ENCODE measurements at places on chromosomes 7 and 10. TPM values are rescaled to one million over a fixed set of nuclear protein-coding genes. Genes with fewer than 3 reads are reported as not detected.

GRCh38 chr7:95632609-95633008 is 36.3 kb upstream of the PDK4 start:
- H3K27ac ChIP-seq, result no peak overlapping the region
- H3K36me3 ChIP-seq, result no peaks in the 10 kb centered on the region
- no peaks in the 10 kb centered on the region for H3K27me3 ChIP-seq
- DNase-seq, result no peak

Gene CALHM1
- total RNA-seq, result 0.61 TPM

DNA sequence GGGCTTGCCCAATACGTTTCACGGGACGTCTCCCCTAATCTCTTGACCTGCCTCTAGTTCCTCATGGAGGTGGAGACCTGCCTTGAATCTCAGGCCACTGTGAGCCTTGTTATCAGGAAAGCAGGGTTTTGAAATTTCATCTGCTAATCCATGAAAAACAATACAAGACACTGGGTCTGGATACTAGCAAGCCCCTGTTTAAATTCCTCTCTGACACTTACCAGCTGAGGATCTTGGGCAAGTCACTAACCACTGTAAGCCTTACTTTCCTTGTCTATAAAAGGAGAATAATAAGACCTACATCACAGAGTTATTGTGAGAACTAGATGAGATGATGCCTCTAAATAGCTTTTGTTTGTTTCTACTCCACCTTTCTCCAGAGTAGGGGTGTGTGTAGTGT is 303.6 kb downstream of the FGFR2 start:
- peaks cover 5% of the 10 kb centered on the region for H3K4me1 ChIP-seq
- DNase-seq, result no peak

- no peaks in the 10 kb centered on the region for H3K27me3 ChIP-seq
- no peak overlapping the region for H3K27ac ChIP-seq
- no peaks in the 10 kb centered on the region for H3K36me3 ChIP-seq
- DNase-seq, result no peak
Observed at GRCh38 chr7:38303866-38304265, 30.4 kb upstream of the TARP start.

- no peaks in the 10 kb centered on the region for H3K36me3 ChIP-seq
- DNase-seq, result no peak
- no peak overlapping the region for H3K4me3 ChIP-seq
- no peak overlapping the region for H3K27ac ChIP-seq
Observed at GRCh38 chr7:34107276-34107675, 201.9 kb downstream of the BMPER start.

- no peaks in the 10 kb centered on the region for H3K4me1 ChIP-seq
- no peak overlapping the region for H3K4me3 ChIP-seq
- DNase-seq, result peak; percentile 52
- H3K36me3 ChIP-seq, result no peaks in the 10 kb centered on the region
Observed at GRCh38 chr7:1422512-1423263, 36.6 kb downstream of the MICALL2 start.

DNA sequence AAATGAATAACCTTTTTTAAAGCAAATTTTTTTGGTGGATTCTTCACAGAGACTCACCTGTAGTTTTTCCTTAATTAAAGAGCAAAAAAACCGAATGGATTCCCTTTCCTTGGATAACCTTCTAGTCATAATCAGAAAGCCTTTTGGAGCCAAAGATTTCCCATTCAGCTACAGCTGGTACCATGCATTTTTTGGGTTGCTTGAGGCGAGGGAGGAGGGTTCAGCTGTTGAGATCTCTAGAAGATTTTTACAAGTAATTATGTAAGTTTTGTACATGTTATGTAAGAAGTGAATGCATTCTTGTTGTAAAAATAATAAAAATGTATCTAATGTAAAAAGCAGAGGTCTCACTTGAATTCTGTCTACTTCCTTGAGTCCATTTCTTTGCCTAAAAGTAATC is 463.2 kb downstream of the SORCS3 start:
- H3K4me3 ChIP-seq, result no peak overlapping the region
- DNase-seq, result no peak
- no peaks in the 10 kb centered on the region for H3K4me1 ChIP-seq
- no peaks in the 10 kb centered on the region for H3K27me3 ChIP-seq
- H3K36me3 ChIP-seq, result no peaks in the 10 kb centered on the region
- no peak overlapping the region for H3K27ac ChIP-seq

- no peaks in the 10 kb centered on the region for H3K27me3 ChIP-seq
- DNase-seq, result no peak
- H3K36me3 ChIP-seq, result no peaks in the 10 kb centered on the region
Observed at GRCh38 chr7:138705167-138705566, 4.0 kb upstream of the SVOPL start.

- DNase-seq, result no peak
- no peaks in the 10 kb centered on the region for H3K36me3 ChIP-seq
- H3K4me1 ChIP-seq, result peaks cover 4% of the 10 kb centered on the region
- no peak overlapping the region for H3K4me3 ChIP-seq
- no peak overlapping the region for H3K27ac ChIP-seq
- no peaks in the 10 kb centered on the region for H3K27me3 ChIP-seq
Observed at GRCh38 chr10:96325719-96326373, 21.6 kb downstream of the DNTT start.

DNA sequence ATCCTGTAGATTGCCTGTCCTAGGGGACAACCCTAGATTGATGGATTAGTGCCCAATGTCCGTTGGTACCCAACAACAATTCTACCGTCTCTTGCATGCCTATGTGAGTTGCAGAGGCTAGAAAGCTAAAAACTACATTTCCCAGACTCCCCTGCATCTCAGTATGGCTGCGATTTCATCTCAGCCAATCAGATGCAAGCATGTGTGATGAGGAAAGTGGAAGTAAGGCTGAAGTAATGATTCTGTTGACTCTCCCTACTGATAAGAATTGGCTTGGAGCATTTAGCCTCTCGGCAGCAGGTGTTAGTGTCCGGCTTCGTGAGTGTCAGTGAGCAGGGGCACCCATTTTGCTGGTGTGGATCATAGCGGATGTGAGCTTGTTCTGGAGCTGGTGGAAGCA is 171.9 kb downstream of the FGFR2 start:
- DNase-seq, result peak; percentile 77
- H3K4me3 ChIP-seq, result no peak overlapping the region
- H3K27ac ChIP-seq, result no peak overlapping the region

- H3K27ac ChIP-seq, result no peak overlapping the region
- H3K4me1 ChIP-seq, result no peaks in the 10 kb centered on the region
- H3K27me3 ChIP-seq, result no peaks in the 10 kb centered on the region
- no peak overlapping the region for H3K4me3 ChIP-seq
- H3K36me3 ChIP-seq, result no peaks in the 10 kb centered on the region
Observed at GRCh38 chr10:37710831-37711616, 146.4 kb downstream of the ZNF248 start.

Gene MARVELD1
- not detected for total RNA-seq

- H3K4me1 ChIP-seq, result no peaks in the 10 kb centered on the region
- no peak overlapping the region for H3K27ac ChIP-seq
- no peaks in the 10 kb centered on the region for H3K27me3 ChIP-seq
- no peak for DNase-seq
- H3K4me3 ChIP-seq, result no peak overlapping the region
Observed at GRCh38 chr7:142714375-142714774, 34.9 kb upstream of the PRSS1 start.

GRCh38 chr7:39451901-39452300 is 114.3 kb upstream of the YAE1 start:
- peaks cover 3% of the 10 kb centered on the region for H3K4me1 ChIP-seq
- no peaks in the 10 kb centered on the region for H3K27me3 ChIP-seq
- no peak overlapping the region for H3K4me3 ChIP-seq
- no peak overlapping the region for H3K27ac ChIP-seq
- DNase-seq, result no peak

DNA sequence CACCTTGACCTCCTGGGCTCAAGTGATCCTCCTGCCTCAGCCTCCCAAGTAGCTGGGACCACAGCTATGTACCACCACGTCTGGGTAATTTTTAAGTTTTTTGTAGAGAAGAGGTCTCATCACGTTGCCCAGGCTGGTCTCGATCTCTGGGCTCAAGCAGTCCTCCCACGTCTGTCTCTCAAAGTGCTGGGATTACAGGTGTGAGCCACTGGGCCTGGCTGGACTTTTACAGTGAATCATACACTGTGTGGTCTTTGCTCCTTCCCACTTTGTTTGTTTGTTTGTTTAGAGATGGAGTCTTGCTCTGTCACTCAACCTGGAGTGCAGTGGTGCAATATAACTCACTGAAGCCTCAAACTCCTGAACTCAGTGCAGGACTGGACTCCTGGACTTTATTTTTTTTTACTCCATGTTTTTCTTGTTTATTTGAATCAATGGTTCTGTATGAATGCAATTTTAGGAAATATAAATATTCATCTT is 12.5 kb downstream of the PPIA start:
- H3K27me3 ChIP-seq, result no peaks in the 10 kb centered on the region
- H3K4me3 ChIP-seq, result no peak overlapping the region
- H3K27ac ChIP-seq, result no peak overlapping the region
- H3K4me1 ChIP-seq, result no peaks in the 10 kb centered on the region
- DNase-seq, result no peak
- no peaks in the 10 kb centered on the region for H3K36me3 ChIP-seq
